Spleen (tissue), 13 donors: ENCODE measurements at places on chromosomes 4 and X. TPM values are rescaled to one million over a fixed set of nuclear protein-coding genes. Genes with fewer than 3 reads are reported as not detected.

FATE1 gene
- not detected for total RNA-seq

PNCK gene
- 0.73 TPM for total RNA-seq

DNA sequence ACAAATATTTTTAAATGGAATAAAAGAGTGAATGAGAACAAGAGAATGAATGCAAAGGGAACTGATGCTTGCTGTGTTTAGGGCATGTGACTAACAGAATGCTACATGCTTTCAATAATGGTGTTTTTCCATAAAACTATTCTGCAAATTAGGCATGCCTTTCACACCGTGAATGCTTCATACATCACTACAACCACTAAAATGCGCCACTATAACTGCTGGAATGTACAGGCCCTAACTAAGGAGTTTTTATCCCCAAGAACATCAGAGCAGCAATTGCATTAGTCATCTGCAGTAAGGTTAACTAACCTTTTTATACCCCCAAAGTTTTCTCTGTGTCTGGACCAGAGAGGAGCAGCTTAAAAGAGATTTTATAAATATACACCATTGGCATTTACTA lies 190.4 kb downstream of the ARAP2 start:
- no peaks in the 10 kb centered on the region for H3K4me1 ChIP-seq
- H3K4me3 ChIP-seq = no peak overlapping the region
- no peak overlapping the region for H3K27ac ChIP-seq
- DNase-seq = no peak
- no peaks in the 10 kb centered on the region for H3K27me3 ChIP-seq
- H3K36me3 ChIP-seq = no peaks in the 10 kb centered on the region

GRCh38 chr4:123613586-123614344 lies 217.2 kb downstream of the SPRY1 start:
- H3K27me3 ChIP-seq = no peaks in the 10 kb centered on the region
- no peaks in the 10 kb centered on the region for H3K36me3 ChIP-seq
- H3K27ac ChIP-seq = no peak overlapping the region
- H3K4me1 ChIP-seq = peaks cover 12% of the 10 kb centered on the region
- DNase-seq = no peak
- H3K4me3 ChIP-seq = no peak overlapping the region

GRCh38 chr4:183072176-183072575 lies 26.9 kb upstream of the WWC2 start:
- no peaks in the 10 kb centered on the region for H3K36me3 ChIP-seq
- H3K4me1 ChIP-seq = no peaks in the 10 kb centered on the region
- no peak overlapping the region for H3K27ac ChIP-seq
- H3K4me3 ChIP-seq = no peak overlapping the region
- no peak for DNase-seq

DNA sequence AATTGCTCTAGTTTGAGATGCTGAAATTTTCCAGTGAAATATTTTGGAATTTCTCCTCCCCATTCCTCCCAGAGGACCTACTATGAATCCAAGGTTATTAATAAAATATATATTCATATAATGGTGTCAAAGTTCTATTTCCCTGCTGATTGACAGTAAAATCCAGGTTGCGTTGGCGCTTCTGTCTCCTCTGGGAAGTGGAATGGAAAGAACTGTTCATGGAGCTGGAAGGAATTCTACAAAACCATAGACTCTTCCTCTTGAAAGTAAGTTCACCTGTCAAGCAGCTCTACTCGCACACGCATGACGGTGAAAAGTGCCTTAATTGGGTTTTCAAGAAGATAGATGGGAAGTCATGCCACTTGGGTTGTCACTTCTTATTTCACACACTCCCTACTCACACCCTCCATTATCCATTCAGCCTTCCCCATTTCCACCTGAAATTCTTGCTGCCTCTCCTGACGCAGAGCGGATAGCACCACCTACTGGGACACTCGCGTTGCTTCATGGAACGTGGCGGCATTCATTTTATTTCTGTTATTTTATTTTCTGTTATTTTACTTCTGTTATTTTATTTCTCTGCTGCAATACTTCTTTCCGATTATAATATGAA lies 351.6 kb downstream of the NLGN4X start:
- H3K4me3 ChIP-seq = no peak overlapping the region
- H3K36me3 ChIP-seq = no peaks in the 10 kb centered on the region
- DNase-seq = no peak
- no peaks in the 10 kb centered on the region for H3K4me1 ChIP-seq

SSX2B gene
- not detected for total RNA-seq

BEX2 gene
- total RNA-seq = 19.6 TPM

- H3K27ac ChIP-seq = no peak overlapping the region
- no peaks in the 10 kb centered on the region for H3K27me3 ChIP-seq
- H3K4me1 ChIP-seq = peaks cover 25% of the 10 kb centered on the region
- H3K4me3 ChIP-seq = no peak overlapping the region
- DNase-seq = peak; percentile 54
- no peaks in the 10 kb centered on the region for H3K36me3 ChIP-seq
Observed at GRCh38 chrX:53263597-53264094, 17.7 kb downstream of the IQSEC2 start.

ADGRG4 gene
- total RNA-seq = 0.03 TPM

DNA sequence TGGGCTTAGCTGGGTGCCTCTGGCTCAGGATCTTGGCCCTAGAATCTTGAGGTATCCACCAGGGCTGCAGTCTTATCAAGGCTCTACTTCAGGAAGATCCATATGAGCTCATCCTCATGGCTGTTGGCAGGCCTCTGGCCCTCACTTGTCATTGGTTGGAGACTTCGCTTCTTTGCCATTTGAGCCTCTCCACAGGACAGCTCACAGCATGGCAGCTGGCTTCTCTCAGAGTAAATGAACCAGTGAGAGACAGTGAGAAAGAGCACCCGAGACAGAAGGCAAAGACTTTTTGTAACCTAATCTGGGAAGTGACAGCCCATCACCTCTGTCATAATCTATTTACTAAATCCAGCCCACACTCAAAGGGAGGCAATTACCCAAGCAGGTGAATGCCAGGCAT lies 236.8 kb downstream of the GPAT3 start:
- H3K4me1 ChIP-seq = no peaks in the 10 kb centered on the region
- no peaks in the 10 kb centered on the region for H3K36me3 ChIP-seq
- H3K27me3 ChIP-seq = no peaks in the 10 kb centered on the region
- DNase-seq = no peak

GRCh38 chrX:118631586-118631985 lies 95.8 kb upstream of the IL13RA1 start:
- H3K36me3 ChIP-seq = no peaks in the 10 kb centered on the region
- no peaks in the 10 kb centered on the region for H3K27me3 ChIP-seq
- no peak overlapping the region for H3K4me3 ChIP-seq
- peak overlapping the region; percentile 75 for H3K27ac ChIP-seq
- DNase-seq = no peak

DNA sequence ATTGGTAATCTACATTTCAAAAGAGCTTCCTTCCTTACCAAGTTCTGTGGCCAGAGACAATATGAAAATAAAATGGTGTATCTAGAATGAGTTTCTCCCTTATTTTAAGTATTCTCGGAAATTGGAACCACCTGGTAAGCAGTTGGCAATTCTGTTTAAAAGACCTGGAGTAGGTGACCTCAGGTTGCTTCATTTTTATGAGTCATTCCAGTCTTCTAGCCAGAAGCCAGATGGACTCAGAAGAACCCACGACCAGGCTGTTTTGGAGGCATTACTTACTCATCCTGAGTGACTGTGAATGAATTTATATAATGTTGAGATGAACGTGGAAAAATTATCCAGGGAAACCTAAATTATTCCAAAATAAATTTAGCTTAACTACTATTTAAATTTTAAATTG lies 9.1 kb downstream of the BMPR1B start:
- no peaks in the 10 kb centered on the region for H3K36me3 ChIP-seq
- H3K27me3 ChIP-seq = no peaks in the 10 kb centered on the region
- no peaks in the 10 kb centered on the region for H3K4me1 ChIP-seq
- DNase-seq = no peak
- no peak overlapping the region for H3K4me3 ChIP-seq
- H3K27ac ChIP-seq = no peak overlapping the region

DNA sequence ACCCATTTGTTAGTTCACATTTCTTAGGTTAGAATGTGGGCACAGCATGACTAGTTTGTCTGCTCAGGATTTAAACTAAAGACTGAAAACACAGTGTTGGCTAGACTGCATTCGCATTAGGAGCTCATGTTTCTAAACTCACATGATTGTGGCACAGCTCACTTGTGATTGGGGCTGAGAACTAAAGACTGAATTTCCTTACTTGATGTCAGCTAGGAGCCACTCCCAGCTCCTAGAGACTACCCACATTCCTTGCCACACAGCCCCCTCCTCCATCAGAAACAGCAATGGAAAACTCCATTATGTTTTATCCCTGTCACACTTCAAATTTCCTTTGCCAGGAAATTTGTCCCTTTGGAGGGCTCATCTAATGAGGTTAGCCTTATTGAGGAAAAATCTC lies 170.2 kb upstream of the NUDT6 start:
- no peak overlapping the region for H3K4me3 ChIP-seq
- peaks cover 7% of the 10 kb centered on the region for H3K36me3 ChIP-seq
- no peaks in the 10 kb centered on the region for H3K27me3 ChIP-seq

DNA sequence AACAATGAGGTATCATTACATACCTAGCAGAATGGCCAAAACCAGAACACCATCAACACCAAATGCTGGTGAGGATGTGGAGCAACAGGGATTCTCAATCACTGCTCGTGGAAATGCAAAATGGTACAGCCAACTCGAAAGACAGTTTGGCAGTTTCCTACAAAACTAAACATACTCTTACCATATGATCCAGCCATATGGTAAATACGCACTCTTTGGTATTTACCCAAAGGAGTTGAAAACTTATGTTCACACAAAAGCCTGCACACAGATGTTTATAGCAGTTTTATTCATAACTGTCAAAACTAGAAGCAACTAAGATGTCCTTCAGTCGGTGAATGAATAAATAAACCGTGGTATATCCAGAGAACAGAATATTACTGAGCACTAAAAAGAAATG lies 7.8 kb downstream of the CASP3 start:
- peaks cover 15% of the 10 kb centered on the region for H3K36me3 ChIP-seq
- H3K4me3 ChIP-seq = no peak overlapping the region
- no peak for DNase-seq
- H3K27me3 ChIP-seq = no peaks in the 10 kb centered on the region
- peaks cover 28% of the 10 kb centered on the region for H3K4me1 ChIP-seq
- H3K27ac ChIP-seq = no peak overlapping the region

VCX3B gene
- not detected for total RNA-seq

- peak overlapping the region; percentile 88 for H3K27ac ChIP-seq
- DNase-seq = no peak
- no peaks in the 10 kb centered on the region for H3K27me3 ChIP-seq
- H3K4me1 ChIP-seq = peaks cover 41% of the 10 kb centered on the region
Observed at GRCh38 chrX:19886375-19886774, 1.0 kb downstream of the SH3KBP1 start.

DNA sequence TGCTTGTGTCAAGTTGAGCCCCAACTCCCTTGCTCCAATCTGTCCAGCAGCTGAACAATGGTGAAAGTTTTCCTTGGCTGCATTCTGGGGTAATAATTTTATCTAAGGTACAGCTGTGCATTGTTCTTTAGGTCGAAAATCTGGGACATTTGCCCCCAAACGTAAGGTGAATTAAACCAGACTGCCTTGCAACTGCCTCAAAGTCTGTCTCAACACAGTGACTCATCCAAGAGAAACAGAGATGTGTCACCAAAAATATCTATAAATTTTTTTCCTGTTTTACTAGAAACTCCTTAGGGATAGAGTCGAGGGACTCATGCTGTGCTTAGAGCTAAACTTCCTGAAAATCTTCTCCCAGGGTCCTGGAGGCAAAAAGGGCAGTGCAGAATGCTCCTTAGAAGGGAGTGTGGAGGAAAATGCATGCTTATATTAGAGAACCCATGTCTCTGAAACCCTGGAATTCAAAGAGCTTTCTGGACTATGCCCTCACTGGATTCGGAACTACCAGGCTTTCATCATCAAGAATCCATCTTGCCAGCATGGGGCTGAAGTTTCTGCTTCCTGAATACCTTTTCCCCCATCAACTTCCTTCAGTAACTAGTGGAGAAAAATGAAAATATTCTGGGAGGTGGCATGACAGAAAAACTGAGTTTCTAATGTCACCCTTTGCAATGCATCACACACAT lies 115.7 kb downstream of the PALLD start:
- no peak for DNase-seq
- no peak overlapping the region for H3K27ac ChIP-seq
- no peaks in the 10 kb centered on the region for H3K27me3 ChIP-seq
- H3K4me1 ChIP-seq = no peaks in the 10 kb centered on the region
- H3K4me3 ChIP-seq = no peak overlapping the region

DNA sequence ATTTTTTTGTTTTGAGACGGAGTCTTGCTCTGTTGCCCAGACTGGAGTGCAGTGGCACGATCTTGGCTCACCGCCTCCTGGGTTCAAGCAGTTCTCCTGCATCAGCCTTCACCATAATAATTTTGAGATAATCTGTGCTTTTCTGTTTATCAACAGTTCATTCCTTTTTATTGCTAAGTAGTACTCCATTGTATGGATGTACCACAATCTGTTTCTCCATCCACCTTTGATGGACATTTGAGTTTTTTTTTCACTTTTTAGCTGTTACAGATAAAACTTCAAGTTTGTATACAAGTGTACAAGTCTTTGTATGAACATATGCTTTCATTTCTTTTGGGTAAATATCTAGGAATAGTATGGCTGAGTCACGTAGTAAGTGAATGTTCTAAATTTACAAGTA lies 9.0 kb downstream of the FUNDC2 start:
- no peaks in the 10 kb centered on the region for H3K36me3 ChIP-seq
- H3K4me1 ChIP-seq = no peaks in the 10 kb centered on the region
- no peak for DNase-seq

- no peak overlapping the region for H3K27ac ChIP-seq
- no peaks in the 10 kb centered on the region for H3K4me1 ChIP-seq
- H3K36me3 ChIP-seq = no peaks in the 10 kb centered on the region
- H3K27me3 ChIP-seq = no peaks in the 10 kb centered on the region
Observed at GRCh38 chr4:187666034-187666433, 329.5 kb upstream of the ZFP42 start.

GRCh38 chr4:24640366-24640765 lies 56.0 kb upstream of the DHX15 start:
- DNase-seq = no peak
- no peaks in the 10 kb centered on the region for H3K36me3 ChIP-seq
- H3K27ac ChIP-seq = no peak overlapping the region
- no peaks in the 10 kb centered on the region for H3K4me1 ChIP-seq

HSFX2 gene
- total RNA-seq = 1.1 TPM

DNA sequence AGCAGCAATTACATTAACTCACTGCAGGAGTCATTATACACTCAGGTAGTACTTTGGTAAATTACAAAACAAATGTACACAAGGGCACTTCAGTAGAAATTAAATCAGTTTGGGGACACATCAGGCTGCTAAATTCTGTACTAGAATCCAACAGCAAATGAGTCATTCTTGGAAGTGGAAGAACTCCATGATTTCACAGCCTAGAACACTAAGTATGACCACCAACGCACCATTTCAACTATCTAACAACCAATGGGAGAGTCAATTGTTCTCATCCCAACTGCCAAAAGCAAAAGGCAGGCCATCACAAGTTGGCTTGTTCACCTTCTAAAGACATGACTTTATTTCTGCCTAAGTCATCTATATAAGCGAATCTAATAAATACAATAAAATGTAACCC lies 26.6 kb downstream of the PPM1K start:
- no peak for DNase-seq
- H3K27me3 ChIP-seq = no peaks in the 10 kb centered on the region
- no peak overlapping the region for H3K27ac ChIP-seq
- H3K36me3 ChIP-seq = no peaks in the 10 kb centered on the region

- peaks cover 55% of the 10 kb centered on the region for H3K4me1 ChIP-seq
- peak overlapping the region; percentile 94 for H3K4me3 ChIP-seq
- H3K27me3 ChIP-seq = no peaks in the 10 kb centered on the region
- DNase-seq = peak; percentile 86
Observed at GRCh38 chr4:37892641-37893040, 1.8 kb downstream of the TBC1D1 start.

NLGN3 gene
- 1.9 TPM for total RNA-seq

GRCh38 chr4:144371485-144371884 lies 231.0 kb upstream of the GYPA start:
- no peaks in the 10 kb centered on the region for H3K36me3 ChIP-seq
- H3K27ac ChIP-seq = no peak overlapping the region
